ENCODE measurements at places on chromosomes 4 and X.

DNA sequence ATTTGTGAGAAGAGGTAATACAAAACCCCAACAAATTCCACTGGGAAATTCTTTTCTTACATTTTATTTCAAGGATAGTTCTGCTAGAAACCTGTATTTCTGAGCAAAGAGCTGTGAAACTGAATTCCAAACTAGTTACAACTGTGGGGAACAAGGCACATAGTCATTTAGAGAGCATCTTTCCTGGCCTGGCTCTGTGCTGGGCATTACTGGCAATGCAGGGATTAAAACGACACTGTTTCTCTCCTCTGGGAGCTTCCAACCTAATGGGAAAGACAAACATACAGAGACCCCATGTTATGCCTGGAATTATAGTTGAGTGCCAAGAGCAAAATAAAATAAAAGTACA is 36.5 kb downstream of the SUPT20HL1 start:
- no peak for DNase-seq

DNA sequence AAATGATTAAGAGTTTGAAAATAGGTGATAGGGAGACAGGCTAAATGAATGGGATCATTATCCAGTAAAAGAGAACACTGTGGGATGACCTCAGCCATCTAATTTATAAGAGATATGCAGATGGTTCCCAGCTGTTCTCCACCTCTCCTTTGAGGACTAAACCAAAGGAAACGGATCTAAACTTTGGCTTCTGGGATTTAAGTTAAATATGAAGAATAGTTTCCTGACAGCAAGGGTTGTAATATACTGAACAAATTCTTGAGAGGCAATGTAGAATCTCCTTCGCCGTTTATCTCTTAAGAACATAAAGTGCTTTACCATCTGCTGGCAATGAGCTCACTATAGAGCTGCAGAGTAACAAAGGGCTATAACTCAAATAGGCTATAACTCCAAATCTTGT is 35.4 kb upstream of the HPGDS start:
- DNase-seq, result no peak

- DNase-seq, result no peak
Measured at GRCh38 chr4:8385611-8386010, 54.9 kb downstream of the ACOX3 start.

DNA sequence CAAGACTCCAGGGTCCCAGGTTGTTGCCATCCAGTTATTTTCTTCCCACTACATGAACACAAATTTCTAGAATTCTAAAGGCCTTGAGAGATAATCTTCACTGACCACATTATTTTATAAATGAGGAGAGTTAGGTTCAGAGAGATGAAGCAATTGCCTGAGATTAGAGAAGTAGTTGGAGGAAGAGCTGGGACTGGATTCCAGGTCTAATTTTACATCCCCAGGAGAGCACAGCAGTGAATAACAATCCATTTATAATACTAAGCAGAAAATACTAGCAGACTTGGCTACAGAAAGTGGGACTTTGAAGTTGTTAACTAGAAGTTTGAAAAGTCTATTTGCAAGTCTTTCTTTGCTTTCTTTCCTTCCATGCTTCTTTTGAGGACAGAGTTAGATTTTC is 231.3 kb upstream of the S100G start:
- DNase-seq, result no peak

GRCh38 chr4:64781737-64782326 is 372.6 kb upstream of the TECRL start:
- DNase-seq, result no peak
